ENCODE measurements at places on chromosomes 5 and 9. TPM values are rescaled to one million over a fixed set of nuclear protein-coding genes. Genes with fewer than 3 reads are reported as not detected.

KCNN2 gene
- total RNA-seq = 1.5 TPM

ORM1 gene
- not detected for total RNA-seq

PCDHA1 gene
- total RNA-seq = under 0.01 TPM

BICD2 gene
- total RNA-seq = 29.2 TPM

SH3RF2 gene
- total RNA-seq = 0.22 TPM

ENHO gene
- not detected for total RNA-seq

GRM6 gene
- total RNA-seq = not detected

IL9 gene
- not detected for total RNA-seq

- no peak for DNase-seq
Observed at GRCh38 chr9:108323615-108324014, 532.2 kb downstream of the ACTL7B start.

- no peak for DNase-seq
Observed at GRCh38 chr5:32572778-32573480, 12.4 kb upstream of the SUB1 start.

- no peak for DNase-seq
Observed at GRCh38 chr9:125856331-125856730, 109.2 kb downstream of the PBX3 start.

DNA sequence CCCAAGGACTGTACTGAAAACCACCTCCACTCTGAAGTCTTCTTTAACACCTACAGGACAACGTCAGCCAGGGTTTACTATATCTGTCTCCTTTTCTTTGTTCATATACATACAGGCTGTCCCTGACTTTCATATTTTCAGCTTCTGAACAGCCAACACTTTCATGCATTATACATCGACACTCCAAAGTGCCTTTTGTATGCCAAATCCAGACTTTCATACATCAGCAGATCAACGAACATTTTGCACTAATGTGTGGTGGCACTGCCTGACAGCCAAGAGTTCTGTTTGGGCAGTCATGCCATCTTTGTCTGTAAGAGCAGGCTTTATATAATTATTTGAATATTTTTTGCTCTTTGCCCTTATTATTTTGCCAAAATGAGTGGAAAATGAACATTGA, 487.4 kb downstream of the CETN3 start:
- DNase-seq = no peak

GRCh38 chr5:126869005-126869451, 92.1 kb downstream of the LMNB1 start:
- DNase-seq = no peak

DNA sequence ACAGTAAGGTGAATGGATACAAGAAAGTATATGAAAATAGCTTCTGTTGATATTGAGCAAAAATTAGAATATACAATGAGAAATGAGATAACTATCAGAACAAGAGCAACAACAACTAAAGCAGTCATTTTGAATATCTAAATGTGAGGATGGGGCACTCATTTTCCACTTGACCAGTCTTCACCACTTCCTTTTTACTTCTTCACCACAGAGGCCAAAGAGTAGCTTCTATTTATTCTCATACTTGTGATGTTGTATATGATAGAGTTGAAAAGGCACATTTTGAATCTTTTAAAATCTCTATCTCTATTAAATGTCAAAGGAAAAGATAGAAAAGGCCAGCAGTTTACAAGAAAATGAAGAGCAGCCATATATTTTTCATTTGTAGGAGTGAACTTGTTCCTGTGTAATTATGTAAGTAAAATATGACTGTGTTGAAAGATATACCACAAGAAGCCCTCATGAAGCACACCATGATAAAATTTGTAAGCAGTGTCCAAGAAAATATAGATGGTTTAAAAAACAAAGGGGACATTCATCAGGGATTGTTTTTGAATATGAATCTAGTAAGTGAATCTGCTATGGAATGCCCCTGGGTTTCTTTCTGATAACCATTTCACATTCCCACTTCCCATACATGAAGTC, 39.2 kb downstream of the ADAMTS19 start:
- DNase-seq = no peak

DNA sequence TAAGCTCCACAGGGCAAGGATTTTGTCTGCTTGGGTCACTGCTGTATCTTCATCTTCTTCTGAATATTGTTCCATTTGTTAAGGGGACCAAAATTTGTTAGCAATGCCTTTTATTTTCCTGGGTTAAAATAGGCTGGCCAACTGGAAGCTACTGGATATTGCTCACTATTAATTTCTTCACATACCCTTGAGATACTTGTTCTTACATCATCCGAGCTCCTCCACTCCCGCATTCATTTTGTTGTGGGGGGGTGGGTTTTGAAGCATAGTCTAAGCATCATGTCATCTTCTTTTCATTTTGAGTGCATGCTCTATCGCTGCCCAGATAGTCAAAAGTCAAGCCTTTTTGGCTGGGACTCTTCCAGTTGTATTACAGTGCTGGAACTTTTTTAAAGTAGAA, 42.5 kb upstream of the PIK3R1 start:
- DNase-seq = no peak

GRCh38 chr9:71955300-71955915, 44.0 kb downstream of the C9orf85 start:
- DNase-seq = peak; percentile 23
